ENCODE measurements at places on chromosomes 3 and 15.

DNA sequence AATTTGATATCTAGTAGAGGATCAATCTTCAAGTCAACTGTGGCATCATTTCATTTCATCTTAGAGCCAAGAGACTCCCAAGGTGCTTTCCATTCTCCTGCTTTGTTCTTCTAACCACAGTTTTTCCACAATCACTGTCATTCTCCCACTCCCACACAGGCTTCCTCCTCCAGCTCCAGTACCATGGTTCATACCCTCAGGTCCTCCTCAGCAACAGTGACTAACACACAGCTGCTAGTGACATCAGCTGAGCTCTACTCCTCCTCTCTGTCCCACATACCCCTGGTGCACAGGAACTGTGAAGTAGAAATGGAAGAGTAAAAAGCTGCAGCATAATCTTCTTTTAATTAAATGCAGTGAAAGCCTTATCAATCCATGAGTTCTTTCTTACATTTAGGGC, 200.2 kb upstream of the DPH6 start:
- DNase-seq = no peak

GRCh38 chr15:82530606-82531379, 9.5 kb downstream of the RPS17 start:
- DNase-seq = peak; percentile 66

GRCh38 chr3:56610669-56611335, 53.8 kb downstream of the CCDC66 start:
- DNase-seq = no peak

- DNase-seq = no peak
Measured at GRCh38 chr3:117722856-117723255, 1013.3 kb downstream of the TUSC7 start.

GRCh38 chr3:58358092-58358491, 25.4 kb downstream of the PXK start:
- no peak for DNase-seq

DNA sequence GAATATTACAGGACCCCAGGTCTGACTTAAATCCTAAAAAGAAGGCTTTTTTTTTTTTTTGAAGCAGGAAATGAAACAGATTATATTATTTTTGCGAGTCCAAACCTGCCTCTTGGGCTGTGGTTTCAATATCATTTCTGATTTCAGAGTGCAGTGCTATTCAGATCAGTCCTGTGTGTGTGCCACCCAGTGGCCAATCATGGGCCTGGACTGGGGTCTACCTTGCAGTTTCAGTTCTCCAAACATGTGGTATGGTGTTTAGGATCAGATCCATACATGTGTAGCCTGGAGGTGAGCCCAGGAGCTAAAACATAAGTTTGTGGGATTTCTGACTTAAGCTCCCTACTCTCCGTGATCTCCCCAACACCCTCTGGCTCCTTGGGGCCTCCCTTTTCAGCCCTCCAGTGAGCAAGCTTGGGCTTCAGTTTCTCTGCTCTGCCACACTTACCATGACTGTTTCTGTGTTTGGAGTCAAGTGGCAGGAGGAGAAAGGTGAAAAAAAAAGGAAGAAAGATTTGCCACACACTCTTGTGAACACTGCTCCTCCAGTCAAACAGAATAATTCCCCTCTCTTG, 12.1 kb upstream of the THSD4 start:
- DNase-seq = no peak

GRCh38 chr15:34588046-34588674, 4.7 kb upstream of the GOLGA8B start:
- peak; percentile 71 for DNase-seq

GRCh38 chr15:46413799-46414198, 779.0 kb downstream of the SQOR start:
- DNase-seq = no peak

GRCh38 chr15:70324001-70324974, 226.6 kb upstream of the TLE3 start:
- no peak for DNase-seq

DNA sequence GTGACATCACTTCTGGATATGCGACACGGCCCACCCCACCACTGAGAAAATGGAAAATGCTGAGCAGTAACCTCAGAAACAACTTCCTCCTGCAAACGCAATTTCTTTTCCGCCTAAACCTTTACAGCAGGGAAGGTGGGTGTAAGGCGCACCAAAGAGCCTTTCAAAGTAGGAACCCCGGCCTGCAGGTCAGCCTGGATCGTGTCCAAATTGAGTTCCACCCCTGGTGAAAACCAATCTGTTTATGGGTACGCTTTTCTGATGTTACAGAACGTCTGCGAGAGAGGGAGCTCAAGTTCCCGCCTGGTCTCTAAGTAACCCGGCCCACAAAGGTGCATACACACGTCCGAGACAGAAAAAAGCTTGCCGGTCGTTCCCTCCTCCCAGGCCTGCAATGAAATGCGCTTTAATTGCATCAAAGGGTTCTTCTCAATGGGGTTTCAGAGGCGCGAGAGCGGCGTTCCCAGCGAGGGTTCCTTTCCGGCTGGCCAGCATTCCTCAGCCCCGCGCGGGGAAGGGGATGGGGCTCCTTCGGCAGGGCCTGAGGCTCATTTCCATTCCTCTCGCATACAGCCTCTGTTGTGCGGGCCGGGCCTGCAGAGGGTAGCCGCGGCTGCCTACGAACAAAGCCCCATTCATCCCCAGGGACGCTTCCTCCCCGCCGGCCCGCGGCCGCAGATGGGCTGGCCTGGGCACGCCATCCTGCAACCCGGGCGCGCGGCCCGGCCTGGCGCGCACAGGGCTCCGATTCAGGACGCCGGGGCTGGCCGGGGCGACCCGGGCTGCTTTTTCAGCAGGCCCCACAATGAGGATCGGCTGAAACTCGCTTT, 138.1 kb downstream of the TMCO5A start:
- DNase-seq = no peak

- no peak for DNase-seq
Measured at GRCh38 chr3:97927704-97928103, 44.5 kb downstream of the RIOX2 start.

DNA sequence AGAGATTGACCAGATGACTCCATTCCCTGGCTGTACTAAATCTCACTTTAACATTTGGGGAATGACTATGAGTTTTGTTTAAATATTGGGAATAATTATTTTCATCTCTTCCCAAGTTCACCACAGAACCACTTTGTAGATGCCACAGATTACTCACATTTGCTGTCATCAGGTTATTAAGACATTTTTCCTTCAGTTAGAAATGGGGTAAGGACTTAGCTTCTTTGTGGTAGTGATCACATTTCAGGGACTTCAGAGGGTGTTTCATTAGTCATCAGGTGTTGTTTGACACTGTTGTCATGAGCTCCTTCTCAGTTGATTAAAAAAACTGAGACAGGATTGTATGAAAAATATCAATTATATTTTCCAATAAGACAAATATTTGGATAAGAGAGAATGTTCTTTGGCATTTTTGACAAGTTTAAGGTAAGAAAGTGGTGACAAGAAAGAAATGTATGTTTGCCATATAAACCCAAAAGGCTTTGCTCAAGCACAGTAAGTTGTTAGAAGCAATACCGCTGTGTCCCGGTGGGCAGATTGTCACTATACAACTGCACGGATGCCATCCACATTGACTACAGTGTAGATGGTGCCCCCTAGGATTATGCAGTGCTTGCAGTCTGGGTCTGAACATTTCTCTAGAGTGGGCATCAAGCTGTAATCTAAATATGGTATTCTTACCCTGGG, 22.3 kb downstream of the FBXL2 start:
- no peak for DNase-seq

DNA sequence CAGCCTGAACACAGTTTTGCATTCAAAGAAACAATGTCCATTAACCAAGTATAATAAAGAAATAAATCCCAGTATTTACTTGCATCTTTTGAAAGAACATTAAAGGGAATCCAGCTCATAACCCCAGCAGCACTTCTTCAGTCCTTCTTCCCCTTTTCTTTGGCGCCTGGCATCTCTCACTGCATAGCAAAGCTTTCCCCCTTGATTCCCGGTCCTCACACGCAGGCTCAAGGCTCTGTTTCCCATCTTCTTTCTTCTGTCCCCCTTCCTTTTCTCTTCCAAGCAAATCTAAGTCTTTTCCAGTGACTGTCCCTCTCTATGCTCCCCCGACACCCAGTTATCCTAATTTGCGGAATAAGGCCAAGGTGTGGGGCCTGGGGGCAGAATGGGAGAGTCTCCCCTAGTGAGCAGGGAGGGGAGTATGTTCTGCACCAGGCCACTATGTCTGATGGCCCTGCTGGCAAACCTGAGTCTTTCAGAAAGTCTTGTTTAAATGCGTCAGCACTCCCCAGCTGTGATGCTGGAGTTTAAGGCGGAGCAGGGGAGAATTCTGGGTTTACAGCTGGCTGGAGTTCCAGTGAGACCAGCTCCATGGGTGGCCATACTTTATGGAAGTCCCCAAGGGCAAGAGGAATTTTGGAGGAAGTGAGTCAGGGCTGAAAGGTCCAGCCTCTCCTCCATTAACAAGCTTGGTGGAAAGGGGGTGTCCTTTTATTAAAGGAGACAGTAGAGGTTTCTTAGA, 42.1 kb downstream of the GOLGA6A start:
- DNase-seq = no peak

DNA sequence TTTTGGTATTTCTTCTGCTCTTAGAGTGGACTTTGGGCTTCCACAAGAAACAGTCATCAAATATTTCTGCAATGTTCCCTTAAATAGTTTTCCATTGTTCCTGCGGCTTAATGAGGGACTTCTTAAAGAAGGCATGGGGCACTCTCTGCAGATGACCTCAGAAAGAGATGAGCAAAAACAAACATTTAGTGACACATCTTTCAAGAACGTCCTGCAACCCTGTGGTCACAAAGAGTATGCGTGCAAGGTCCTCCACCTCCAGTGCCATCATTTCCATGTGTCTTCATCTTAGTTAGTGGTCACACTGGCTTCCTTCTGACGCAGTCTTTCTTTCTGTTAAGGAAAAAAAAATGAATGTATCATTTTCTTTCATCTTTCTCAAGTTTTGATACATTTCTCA, 56.2 kb downstream of the GREM1 start:
- DNase-seq = no peak

DNA sequence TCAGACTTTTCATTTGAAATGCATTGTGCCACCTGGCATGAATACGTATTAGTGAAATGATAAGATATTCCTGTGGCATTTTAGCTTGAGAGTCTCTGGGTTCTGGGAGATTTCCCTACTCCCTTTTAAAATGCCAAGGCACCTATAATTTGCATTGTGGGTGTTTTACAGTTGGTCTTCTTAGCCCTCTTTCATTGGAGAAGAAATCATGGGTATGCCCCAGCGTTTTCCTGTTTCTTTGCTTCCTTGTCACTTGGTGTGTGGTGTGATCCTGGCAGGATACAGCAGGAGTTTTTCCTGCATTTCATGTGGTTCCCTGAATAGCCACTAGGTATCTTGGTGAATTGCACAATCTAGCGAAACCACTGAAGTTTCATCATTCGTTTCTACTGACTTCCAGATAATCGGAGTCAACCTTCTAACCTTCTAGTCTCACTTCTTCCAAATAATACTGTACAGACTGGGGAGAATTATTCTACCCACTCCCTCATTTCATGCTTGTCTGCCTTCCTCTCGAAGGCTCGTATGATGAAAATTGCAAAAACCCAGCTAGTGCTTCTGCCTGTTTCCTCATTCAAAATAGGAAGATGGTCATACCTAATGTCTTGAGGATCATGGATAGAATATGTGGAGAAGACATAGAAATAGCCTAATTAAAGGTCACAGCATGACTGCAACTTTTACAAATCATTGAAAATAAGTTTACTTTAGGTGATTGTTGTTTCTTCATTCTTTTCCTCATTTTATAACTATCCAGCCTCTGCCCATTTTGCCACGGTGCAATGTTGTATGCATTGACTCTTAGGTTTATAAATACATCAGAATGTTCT, 2.6 kb downstream of the BHLHE40 start:
- DNase-seq = no peak
